ENCODE measurements at places on chromosomes 6 and 20. TPM values are rescaled to one million over a fixed set of nuclear protein-coding genes. Genes with fewer than 3 reads are reported as not detected.
A peak's percentile ranks its signal among the peaks of the same experiment; 100 is the strongest.

- H3K36me3 ChIP-seq, result no peaks in the 10 kb centered on the region
- H3K27ac ChIP-seq, result no peak overlapping the region
- DNase-seq, result no peak
- no peak overlapping the region for H3K4me3 ChIP-seq
These were observed 53.2 kb downstream of the PDE7B start for GRCh38 chr6:135904666-135905065.

GRCh38 chr20:61949714-61950640 is 115.7 kb downstream of the TAF4 start:
- no peak overlapping the region for H3K27ac ChIP-seq
- no peaks in the 10 kb centered on the region for H3K36me3 ChIP-seq
- no peak for DNase-seq
- no peaks in the 10 kb centered on the region for H3K27me3 ChIP-seq
- H3K4me3 ChIP-seq, result no peak overlapping the region

DNA sequence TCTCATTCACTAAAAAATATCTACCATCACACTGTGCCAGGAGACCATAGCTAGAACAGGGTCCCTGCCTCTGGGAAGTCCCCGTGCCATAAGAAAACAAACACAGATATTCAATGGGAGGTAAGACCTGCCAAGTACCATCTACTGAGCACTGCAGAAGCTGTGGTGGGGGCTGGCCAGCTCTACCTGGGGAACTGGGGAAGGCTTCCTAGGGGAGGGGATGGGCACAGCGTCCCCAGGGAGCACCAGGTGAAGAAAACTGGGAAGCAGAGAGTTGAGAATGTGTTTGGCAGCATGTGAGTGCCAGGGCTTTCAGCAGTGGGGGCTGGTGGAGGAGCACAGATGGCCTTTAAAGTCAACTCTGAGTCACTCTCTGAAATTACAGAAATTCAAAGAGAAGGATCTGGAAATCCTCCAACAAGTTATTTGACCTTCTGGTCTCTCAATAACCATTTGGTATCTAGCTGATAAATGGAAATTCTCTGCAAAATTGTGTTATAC is 85.2 kb downstream of the SHLD1 start:
- H3K4me3 ChIP-seq, result no peak overlapping the region
- peak overlapping the region; percentile 58 for H3K27ac ChIP-seq
- peak; percentile 39 for DNase-seq
- H3K36me3 ChIP-seq, result no peaks in the 10 kb centered on the region
- peaks cover 4% of the 10 kb centered on the region for H3K4me1 ChIP-seq

MOXD1 gene
- polyA plus RNA-seq, result 252 TPM

SNAP25 gene
- 42.4 TPM for polyA plus RNA-seq

PRPH2 gene
- not detected for polyA plus RNA-seq

All from SK-N-SH (cell line).